ENCODE measurements at places on chromosomes 2 and 18.

- DNase-seq: no peak
These were observed 26.2 kb downstream of the EPC2 start for GRCh38 chr2:148670773-148671172.

DNA sequence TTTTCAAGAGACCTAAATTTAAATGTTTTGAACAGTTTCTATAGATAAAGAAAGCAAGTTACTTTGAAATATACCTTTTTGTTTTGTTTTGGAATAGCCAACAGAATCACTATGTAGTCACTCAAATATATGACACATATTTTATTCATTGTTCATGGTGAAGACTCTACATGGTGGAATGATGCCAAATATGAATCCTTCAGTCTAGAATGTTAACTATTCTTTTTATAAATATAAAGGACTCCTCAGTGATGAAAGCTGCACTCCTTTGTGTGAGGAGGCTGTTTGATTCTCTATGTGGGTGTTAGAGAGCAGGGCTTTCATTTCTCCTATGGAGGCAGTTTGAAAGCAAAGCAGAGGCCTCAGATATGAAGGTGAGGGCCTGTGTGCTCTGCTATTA lies 396.4 kb upstream of the LRRTM1 start:
- no peak for DNase-seq

GRCh38 chr2:101330253-101330933 lies 21.9 kb upstream of the RNF149 start:
- DNase-seq: no peak

- no peak for DNase-seq
These were observed 29.3 kb upstream of the HS6ST1 start for GRCh38 chr2:128347701-128348539.

DNA sequence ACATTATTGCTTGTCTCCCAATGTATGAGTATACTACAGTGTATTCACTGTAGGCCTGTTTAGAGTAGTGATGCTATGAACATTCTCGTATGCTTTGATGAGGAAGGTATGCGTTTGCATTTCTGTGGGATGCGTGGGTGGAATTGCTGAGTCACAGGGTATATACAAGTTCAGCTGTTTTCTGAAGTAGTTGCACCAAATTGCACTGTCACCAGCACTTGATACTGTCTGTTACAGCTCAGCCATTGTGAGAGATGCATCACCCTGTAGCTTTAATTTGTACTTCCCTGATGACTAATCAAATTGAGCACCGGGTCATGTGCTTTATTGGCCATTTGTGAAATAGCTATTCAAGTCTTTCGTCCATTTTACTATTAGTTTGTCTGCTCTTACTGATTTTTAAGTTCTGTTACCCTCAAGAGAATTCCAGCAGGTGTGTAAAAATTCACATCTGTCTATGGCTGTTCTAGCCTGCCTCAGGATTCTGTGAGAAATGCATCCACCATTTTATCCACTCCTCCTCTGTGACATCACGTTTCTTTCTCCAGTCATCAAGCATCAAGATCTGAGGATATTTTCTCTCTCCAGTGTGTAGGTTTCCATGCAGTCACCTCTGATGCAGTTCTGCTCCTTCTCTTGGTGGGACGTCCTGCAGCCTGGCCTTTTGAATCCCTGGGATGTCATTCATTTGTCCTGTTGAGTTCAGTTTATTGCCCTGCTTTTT lies 72.5 kb downstream of the DGKD start:
- no peak for DNase-seq

DNA sequence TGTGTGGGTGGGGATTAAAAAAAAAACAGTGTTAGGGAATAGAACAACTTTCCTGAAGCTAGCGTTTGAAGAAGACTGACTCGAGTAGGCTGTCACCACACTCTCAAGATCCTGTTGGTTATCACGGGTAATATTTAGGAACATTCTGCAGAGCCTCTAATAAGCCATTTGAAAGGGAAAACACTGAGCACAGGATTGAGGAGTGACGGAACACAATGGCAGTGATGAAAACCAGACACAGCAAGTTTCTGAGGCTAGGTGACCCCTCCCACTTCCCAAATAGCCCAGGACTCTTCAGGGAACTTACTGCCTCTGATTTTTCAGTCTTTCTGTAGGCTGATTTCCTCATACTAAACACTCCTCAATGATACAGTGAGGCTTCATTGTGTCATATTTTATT lies 88.2 kb upstream of the TMEM200C start:
- DNase-seq: no peak

GRCh38 chr2:157592374-157592773 lies 36.3 kb downstream of the ACVR1C start:
- no peak for DNase-seq

- DNase-seq: no peak
These were observed 1.3 kb downstream of the OSBPL6 start for GRCh38 chr2:178195390-178196166.

- no peak for DNase-seq
These were observed 183.8 kb downstream of the LRATD1 start for GRCh38 chr2:14816069-14817060.

DNA sequence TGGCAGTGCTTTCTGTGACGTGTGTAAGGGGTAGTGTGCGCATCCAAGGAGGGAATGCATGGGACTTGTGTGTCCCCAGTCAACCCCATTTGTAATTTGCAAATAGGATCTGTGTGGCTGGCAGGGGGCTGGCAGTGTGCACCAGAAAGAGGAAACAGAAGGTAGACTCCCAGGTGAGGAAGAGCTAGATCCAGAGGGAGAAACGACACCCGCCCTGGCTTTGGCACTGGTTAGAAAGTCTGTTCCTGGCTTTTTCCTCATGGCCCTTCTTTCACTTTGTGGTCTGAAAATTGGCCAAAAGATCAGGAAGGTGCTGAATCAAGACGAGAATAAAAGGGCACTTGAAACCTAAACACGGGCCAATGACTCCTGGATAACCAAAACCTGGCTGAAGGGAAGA lies 33.3 kb downstream of the PRKCE start:
- DNase-seq: no peak

DNA sequence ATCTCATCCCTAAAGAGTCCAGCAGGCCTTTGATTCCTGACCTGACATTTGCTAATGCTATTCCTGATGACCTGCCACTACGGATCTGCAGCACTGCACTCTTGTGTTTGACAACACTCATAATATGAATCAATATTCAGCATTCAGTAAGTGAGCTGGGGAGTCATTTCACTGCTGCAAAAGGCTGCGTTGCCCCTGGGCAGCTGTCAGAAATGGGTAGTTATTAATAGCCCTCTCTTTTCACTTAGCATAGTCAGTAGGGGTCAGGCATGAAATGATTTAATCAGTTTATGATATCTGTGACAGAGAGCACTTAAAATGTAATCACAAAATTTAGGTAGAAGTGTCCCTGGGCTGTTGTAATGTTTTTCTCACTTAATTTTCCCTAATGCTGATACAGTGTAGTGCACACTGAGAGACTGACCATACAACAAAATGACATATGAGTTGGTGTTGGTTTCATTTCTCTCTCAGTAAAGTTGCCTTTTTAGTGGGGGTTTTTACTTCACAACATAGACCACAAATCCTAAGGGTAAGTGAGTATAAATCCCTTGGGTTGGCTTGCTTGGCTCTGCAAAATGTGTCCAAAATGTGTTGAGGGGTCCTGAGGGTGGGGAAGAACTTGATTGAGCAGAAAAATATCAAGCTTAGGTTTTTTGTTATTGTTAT lies 184.8 kb downstream of the CAMKMT start:
- no peak for DNase-seq

DNA sequence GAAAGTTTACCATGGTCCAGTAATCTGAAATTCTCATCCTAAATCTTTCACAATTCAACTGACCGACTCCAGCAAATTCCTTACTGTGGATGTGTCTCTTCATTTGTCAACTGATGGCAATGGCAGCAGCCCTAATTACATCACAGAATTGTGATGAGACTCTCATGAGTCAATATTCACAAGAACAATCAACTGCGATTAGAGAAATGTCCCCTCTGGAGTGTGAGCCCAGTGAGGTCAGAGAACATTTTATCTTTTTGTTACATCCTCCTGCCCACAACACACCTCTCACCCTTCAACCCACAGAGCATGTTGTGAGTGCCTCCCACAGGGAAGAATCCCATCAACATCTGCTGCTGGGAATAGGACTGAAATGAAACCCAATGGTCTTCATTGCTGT lies 73.6 kb downstream of the CD226 start:
- no peak for DNase-seq

DNA sequence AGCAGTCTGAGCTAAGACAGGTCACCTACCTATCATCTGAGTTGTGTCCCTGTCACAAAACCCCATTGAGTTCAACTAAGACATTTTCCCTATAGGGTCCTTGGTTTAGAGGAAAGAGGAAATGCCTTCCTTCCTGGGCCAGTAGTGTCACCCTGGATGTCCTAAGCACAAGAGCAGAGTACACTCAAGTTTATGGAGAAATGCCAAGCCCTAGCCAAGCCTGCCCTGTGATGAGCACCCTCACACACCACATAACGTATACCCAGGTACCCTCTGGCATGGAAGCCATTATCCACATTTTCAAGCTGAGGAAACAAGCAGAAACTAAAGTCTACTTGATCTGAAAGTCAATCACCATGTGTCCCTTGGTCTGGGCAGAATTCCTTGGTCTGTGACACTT lies 37.3 kb downstream of the SUCLG1 start:
- no peak for DNase-seq

GRCh38 chr2:45769056-45769455 lies 117.6 kb downstream of the PRKCE start:
- no peak for DNase-seq

GRCh38 chr2:165691615-165692014 lies 102.4 kb downstream of the GALNT3 start:
- no peak for DNase-seq

DNA sequence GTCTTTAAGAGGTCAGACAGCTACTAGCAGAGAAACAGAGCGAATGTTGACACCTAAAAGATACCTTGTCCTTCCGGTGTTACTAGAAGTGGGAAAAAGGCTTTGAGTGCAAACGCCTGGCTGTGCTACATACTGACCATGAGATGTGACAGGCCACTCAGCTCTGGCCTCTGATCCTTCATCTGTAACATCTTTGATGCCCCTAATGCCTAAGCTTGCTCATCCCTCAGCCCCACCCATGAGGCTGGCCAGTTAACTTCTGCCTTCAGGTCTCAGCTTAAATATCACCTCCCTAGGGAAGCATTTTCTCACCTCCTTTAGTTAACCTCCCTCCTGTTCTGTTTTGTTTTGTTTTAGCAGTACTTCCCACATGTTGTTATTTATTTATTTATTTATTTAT lies 15.9 kb downstream of the EPAS1 start:
- DNase-seq: no peak

DNA sequence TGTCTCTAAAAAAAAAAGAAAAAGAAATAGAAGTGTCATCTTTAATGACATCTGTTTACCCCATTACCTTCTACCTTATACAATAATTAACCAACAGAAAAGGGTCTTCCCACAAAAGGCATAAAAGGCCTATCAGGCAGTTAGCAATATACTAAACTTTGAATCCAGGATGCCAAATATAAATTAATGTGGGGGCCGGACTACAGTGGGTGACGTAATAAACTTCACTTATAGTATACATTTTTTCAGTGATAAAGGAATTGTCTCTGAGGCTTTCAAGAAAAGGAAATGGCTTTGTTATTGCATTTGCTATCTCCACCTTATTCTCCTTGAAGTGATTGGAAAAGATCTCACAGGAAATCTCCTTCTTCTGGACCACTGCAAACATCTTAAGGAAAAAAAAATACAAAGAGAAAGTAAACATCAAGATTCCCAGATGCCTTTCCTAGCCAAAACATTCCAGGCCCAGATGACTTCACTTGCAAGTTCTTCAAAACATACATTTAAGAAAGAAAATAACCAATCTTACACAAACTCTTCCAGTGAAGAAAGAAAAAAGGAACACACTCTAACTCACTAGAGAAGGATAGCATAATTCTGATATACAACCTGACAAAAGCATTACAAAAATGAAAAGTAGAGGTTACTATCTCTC lies 126.2 kb upstream of the CAB39 start:
- no peak for DNase-seq

Data from stimulated activated CD8-positive, alpha-beta memory T cell treated with anti-CD3 and anti-CD28 coated beads, Interleukin-2, amount 100 ng/mL, for 48 hours (primary cell).